ENCODE measurements at places on chromosomes 2 and 18.

- DNase-seq: no peak
Measured at GRCh38 chr2:142843731-142844130, 33.7 kb upstream of the KYNU start.

DNA sequence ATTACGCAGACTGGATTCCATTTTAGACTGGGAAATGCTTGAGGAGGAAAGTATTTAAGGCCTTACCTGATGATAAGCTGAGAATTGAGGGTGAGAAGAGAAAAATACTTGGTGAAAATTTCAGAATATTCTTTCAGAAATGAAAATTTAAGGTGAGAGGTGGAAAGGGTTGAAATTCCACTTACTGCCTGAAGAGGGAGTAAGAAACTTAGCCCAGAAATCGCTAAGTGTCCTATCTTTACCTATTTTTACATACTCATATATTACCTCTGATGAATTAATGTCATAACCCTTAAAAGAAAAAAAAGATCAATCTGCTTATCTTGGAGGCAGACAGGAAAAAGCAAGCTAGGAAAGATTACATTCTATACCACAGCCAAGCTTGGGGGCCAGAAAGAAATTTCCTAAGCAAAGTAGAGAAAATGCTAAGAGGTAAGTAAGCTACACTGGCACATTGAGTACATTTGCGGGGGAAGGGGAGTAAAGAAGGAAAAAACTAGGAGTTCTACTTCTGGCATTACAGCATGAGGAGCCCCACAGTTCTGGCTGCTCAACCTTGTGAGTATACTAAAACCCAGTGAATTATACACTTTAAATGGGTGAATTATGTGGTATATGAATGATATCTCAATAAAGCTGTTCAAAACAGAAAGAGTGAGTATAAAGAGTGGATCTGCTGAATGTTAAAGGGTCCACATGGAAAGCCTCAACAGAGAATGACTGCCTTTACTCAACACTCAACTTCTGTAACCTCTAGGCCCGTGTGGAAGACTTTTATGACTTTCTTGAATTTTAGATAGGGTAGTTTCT is 33.8 kb downstream of the SMC6 start:
- DNase-seq: no peak

DNA sequence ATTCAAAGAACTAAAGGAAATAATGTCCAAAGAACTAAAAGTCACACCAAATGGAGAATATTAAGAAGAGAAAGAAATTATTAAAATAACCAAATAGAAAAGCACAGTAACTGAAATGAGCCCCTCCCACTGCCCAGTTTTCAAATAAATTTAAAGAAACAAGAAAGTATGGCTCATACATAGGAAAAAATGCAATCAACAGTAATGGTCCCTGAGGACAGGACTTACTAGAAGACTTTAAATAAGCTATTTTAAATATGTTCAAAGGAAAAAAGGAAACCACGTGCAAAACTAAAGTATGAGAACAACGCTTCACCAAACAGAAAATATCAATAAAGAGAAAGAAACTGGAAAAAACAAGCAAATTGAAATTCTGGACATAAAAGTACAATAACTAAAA is 58.9 kb downstream of the TMEM131 start:
- DNase-seq: no peak

GRCh38 chr2:151315381-151315903 is 26.0 kb upstream of the NMI start:
- DNase-seq: no peak

DNA sequence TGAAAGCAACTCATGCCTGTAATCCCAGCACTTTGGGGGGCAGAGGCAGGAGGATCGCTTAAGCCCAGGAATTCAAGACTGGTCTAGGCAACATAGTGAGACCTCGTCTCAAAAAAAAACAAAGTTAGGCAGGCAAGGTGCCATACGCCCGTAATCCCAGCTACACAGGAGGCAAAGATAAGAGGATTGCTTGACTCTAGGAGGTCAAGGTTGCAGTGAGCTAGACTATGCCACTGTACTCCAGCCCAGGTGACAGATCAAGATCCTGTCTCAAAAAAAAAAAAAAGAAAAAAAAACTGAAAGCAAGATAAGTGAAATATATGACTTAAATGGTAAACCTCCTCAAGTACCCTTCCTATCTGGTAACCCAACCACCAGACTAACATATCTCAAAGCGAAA is 59.8 kb downstream of the USP34 start:
- DNase-seq: no peak

GRCh38 chr2:121860758-121861227 is 105.3 kb downstream of the TSN start:
- DNase-seq: no peak

GRCh38 chr2:62465039-62465740 is 40.8 kb downstream of the TMEM17 start:
- DNase-seq: no peak

- no peak for DNase-seq
Measured at GRCh38 chr18:9184998-9185613, 48.5 kb downstream of the ANKRD12 start.

DNA sequence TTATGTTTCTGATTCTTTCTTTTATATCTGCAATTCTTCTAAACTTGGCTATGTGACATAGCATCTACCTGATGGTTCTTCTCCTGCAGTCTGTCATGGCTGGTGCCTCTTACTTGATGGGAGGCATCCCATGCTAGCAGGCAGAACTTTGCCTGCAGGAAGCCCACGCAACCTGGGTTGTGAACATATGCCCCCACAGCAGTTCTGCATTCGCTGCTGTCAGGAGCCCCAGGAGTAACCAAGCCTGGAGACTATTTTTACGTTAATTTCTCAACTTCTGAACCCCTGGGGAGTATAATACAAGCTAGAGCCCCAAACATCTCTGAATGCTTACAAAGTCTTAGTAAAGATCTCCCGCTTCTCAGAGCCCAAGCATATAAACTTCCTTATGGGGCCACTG is 12.1 kb downstream of the FAM168B start:
- no peak for DNase-seq

DNA sequence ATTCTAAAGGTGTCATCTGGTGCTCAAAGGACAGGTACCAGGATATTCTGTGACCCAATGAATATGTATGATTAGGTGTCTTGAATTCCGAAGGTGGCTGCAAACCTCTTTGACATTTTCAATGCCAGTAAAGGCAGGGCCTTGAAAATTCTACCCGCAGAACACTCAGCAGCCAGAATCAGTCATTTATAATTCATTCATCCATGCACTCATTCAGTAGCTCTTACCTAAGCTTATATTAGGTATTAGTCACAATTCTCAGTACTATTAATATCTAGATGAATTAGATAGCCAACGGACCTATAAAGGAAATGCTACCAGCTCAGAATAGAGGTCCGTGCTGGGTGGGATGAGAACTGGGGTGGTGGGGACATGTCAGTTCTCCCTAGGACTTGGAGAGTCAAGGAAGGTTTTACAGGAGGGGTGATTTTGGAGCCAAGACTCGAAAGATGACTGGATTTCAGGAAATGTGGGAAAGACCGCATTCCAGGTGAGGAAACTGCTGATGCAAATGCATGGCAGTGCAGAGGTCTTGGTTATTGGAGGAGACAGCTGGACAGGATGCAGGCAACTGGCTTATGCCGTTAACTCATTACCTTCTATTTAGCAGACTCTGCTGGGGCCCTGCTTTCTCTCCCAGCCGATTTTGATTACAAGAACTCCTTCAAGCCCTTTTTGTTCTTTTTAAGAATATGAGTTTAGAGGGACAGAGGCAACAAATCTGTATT is 7.2 kb downstream of the TRIB2 start:
- DNase-seq: no peak

- no peak for DNase-seq
Measured at GRCh38 chr2:156401861-156402260, 34.3 kb upstream of the GPD2 start.

DNA sequence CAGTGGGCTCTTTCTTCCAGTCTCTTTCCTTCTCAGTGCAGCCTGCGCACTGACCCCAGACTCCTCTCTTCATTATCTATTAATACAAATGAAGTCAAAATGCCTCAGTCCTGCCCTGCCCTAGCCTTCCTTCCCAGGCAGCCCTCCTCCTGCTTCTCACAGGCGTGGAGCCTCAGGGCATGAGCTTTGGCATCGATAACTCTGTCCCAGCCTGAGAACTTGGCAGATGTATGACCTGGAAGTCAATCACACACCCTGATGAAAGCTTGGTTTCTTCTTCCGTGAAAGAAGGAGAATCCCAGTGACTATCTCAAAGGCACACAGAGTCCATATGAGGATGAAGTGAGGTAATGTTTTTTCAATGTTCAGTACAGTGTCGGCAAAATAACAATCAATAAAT is 600.7 kb upstream of the ID2 start:
- no peak for DNase-seq
